Gastrocnemius medialis (tissue), 4 donors: ENCODE measurements at places on chromosomes 12 and 14.

DNA sequence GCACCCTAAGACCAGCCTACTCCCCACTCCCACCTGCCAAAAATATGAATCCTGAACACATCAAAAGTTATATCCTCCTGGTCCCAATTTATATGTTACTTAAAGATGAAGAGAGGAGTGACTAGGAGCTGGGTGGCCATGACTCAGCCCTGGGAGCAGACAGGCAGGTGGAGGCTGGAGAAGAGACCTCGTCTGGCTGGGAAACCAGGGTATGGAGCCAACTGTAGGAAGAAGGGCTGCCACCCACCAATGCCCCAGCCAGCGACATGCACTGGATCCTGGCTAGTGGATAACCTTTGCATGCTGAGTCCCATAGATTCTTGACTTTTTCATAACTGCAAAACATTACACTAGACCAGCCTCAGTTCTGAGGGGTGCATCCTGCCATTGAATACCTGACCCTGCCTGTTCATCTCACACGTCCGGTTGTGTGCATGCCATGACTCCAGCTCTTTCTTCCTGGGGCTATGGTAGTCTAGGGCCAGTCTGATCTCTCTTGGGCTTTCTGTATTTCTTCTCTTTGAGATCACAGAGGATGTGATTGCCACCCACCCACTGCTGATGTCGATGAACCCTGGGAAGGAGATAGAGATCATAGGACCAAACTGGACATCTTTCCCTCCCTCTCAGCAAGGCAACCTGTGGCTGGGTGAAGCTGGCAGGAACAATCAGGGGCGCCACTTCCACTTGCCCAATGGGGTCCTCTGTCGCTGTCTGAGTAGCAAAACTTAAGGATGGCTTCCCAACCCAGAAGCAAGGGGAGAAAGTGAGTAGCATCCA, 69.6 kb upstream of the DDX11 start:
- no peak for DNase-seq

- no peak for DNase-seq
These were observed 22.1 kb upstream of the SYCP3 start for GRCh38 chr12:101761350-101761749.

- DNase-seq = no peak
These were observed 74.6 kb upstream of the SFSWAP start for GRCh38 chr12:131636266-131636665.

GRCh38 chr14:87045956-87046355, 947.0 kb downstream of the GALC start:
- DNase-seq = no peak

DNA sequence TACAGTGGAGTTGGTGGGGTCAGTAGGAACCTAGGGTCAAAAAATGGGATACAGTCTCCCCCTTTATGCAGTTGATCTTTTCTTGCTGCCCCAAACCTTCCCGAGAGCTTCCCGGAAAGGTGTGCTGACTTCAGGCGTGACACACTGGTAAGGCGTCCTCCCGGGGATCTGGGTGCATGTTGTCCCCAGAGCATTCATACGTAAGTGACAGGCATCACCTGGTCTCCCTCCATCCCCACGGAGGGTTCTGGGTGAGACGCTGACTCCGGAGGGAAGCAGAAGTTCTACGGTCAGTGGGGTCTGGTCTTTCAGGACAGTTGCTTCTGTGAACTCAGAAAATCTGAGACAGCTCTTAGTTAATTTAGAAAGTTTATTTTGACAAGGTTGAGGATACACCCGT, 159.6 kb upstream of the RTL1 start:
- no peak for DNase-seq

DNA sequence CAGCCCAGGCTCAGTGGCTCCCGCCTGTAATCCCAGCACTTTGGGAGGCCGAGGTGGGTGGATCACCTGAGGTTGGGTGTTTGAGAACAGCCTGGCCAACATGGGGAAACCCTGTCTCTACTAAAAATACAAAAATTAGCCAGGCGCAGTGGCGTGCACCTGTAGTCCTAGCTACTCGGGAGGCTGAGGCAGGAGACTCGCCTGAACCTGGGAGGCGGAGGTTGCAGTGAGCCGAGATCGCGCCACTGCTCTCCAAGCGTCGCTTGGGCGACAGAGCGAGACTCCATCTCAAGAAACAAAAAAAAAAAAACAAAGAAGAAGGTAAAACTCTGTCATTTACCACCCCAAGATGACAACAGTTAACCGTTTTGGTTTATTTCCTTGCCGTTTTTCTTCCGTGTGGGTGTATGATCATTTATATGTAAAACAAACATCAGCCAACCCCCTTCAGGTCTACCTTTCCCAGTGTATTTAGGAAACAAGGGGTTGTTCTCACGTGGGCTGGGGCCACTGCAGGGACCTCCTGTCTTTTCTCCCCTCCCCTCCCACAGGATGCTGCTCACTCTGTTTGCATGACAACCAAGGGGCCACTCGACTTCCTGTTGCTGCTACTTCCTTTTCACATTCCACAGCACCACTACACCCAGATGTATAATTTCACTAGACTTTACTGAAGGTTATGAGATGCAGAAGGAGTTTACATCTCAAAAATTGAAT, 13.6 kb downstream of the TTC9 start:
- no peak for DNase-seq

DNA sequence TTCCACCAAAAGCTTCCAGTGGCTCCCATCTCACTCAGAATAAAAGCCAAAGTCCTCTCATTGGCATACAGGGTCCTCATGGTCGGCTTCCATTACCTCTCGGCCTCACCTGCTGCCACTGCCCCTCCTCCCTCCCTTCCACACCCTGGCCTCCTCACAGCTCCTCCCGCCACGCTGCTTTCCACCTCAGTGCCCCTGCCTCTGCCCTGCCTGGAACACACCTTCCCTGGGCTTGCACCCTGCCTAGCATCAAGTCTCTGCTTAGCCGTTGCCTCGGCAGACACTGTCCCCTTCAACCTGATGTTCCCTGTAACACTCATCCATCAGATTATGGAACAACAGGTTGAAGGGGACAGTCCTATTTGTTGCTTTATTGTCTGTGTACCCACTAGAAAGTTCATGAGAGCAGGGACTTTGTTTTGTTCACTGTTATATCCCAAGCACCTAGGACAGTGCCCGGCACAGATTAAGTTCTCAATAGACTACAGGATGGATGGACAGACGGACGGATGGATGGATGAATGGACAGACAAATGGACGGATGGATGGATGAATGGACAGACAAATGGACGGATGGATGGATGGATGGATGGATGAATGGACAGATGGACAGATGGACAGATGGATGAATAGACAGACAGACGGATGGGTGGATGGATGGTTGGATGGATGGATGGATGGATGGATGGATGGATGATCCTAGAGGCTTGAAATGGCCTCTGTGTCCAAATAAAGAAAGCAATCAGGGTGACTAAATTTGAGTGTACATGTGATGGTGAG, 14.9 kb downstream of the FIGNL2 start:
- DNase-seq = no peak

GRCh38 chr12:89706986-89707702, 1.5 kb downstream of the ATP2B1 start:
- peak; percentile 32 for DNase-seq

- no peak for DNase-seq
These were observed 15.0 kb upstream of the PPP1R13B start for GRCh38 chr14:103862393-103862782.

GRCh38 chr14:105887692-105888091, 361.3 kb downstream of the TMEM121 start:
- DNase-seq = no peak

DNA sequence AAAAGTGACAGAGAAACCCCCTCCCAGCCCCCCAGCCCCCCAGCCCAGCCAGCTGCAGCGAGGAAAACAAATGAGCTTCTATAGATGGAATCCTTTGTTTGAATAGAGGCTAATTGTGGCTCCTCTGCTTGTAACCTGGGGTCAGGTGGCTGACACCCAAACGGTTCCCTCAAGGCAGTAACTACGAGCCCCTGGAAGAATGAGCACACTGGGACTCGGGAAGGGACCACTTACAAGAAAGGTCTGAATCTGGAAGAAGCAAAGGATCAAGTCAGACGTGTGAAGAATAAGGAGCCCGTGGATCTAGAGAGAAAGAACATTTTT, 108.7 kb upstream of the FUT8 start:
- no peak for DNase-seq
